ENCODE measurements at places on chromosomes 6 and 20. TPM values are rescaled to one million over a fixed set of nuclear protein-coding genes. Genes with fewer than 3 reads are reported as not detected.

GRCh38 chr6:16816891-16817290 is 55.6 kb upstream of the ATXN1 start:
- DNase-seq = no peak

DNA sequence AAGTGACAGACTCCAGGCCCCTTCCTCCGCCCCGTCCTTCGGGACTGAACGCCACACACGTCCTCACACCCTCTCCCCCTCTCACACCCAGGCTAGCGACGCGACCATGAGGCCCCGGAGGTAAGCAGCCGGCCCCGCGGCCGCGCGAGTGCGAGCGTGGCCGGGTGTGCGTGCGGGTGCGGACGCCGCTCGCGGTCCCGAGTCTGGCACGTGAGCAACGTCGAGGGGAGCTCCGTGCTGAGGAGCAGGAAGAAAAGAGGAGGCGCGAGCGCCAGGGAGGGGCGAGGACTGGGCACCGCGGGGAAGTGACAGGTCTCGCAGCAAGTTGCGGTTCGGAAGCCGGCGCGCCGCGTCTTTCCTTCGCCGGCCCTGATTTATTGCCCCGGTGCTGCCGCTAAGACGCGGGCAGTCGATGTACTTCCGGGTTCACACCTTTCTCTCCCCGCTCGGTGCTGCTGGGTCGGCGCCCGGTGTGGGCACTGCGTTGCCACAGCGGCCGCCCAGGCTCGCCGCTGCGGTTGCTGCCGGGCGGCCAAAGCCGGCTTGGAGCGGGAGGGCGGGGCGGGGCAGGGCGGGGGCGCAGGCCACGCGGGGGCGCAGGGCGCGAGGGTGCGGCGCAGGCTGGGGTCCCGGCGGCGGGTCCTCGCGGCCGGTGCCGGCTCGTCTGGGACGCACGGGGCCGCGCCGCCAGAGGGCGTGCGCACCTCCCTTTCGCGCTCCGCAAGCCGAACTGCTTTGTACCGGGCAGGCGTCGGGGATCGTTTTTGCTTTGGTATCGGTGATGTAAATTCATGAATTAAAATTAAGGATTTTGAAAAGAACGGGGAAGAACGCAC is 15.8 kb upstream of the LIN28B start:
- DNase-seq = no peak

DNA sequence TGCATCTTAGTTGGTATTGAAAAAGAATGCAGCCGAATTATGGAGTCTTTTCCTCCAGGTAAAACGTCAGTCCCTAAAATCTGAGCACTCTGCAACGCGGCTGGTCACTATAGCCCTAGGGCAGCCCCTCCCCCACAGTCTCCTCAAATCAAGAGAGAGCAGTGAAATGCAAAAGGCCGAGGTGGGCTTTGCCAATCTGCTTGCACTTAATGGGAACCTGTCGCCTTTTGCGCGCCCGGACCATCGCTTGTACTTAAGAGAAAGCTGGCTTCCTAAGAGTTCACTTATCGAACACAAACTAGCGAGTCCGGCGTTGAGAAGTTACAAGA is 447 bp downstream of the MCM3 start:
- DNase-seq = peak; percentile 68

DNA sequence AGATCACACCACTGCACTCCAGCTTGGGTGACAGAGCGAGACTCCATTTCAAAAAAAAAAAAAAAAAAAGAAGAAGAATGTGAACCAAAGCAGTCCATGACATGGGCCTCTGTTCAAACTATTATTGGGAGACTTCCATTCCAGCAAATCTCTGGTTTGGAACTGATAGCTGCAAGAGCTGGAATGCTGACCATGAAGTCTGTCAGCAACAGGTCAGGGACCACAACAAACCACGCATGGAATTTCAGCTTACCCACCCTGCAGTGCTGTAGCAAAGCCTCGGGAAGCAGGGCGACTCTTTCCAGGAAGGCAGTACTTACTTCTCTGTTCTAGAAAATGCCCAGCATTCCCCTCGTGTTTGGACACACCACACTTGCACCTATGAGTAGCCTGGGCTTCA is 34.1 kb upstream of the TBC1D7 start:
- no peak for DNase-seq

DNA sequence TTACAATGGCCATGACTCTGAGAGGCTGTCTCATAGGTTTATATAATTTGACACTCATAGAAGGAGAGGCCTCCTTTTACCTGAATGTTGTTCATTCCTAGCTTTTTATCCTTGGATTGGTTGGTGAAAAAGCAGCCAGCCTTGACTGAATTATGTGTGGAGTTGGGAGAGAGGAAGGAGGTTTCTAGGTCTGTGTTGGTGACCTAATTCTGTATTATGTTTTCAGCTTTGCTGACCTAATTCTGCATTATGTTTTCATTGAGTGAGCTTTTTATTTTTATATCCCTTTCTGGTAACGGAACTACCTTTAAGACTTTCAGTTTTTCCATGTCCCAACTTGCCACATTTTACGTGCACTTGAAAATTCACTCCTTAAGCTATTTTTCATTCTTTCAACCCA is 59.1 kb upstream of the RNF144B start:
- no peak for DNase-seq

DNA sequence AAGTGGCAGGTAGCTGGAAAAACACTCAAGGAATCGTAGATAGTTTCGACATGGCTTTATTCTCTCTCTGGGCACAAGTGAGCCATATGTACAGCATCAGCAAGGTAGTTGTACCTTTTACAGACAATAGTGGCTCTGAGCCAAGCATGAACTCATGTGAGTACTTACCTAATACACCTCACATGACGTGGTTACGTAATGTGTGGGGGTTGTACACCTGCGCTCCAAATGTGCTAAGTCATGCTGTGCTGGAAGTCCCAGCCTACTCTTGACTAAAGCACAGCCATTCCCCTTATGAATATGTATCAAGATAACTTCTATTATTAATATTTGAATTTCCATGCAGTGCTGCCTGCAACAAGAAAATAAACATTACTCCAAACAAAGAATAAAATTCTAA is 78.8 kb upstream of the HMGN3 start:
- DNase-seq = no peak

DNA sequence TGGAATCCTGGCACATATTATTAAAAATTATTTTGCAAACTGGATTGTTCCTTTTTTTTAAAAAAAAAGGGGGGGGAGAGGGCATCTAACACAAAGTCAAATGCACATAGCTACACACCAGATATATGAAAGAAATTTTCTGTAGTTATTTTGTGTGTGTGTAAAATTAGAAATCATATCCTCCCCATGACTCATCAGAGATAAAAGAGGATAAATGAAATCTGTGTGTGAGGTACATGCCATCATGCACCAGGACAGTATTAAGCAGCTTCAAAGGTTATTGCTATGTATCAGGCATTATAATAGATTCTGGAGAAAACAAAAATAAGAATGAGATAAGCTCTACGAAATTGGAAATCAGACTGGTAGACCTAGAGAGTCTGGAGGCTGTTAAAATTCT is 5.2 kb downstream of the BTBD9 start:
- no peak for DNase-seq

STX11 gene
- total RNA-seq = 4.3 TPM

GRCh38 chr6:7540595-7540994 is 876 bp upstream of the DSP start:
- DNase-seq = no peak

- DNase-seq = no peak
Measured at GRCh38 chr20:1871807-1872458, 23.3 kb upstream of the SIRPA start.

DNA sequence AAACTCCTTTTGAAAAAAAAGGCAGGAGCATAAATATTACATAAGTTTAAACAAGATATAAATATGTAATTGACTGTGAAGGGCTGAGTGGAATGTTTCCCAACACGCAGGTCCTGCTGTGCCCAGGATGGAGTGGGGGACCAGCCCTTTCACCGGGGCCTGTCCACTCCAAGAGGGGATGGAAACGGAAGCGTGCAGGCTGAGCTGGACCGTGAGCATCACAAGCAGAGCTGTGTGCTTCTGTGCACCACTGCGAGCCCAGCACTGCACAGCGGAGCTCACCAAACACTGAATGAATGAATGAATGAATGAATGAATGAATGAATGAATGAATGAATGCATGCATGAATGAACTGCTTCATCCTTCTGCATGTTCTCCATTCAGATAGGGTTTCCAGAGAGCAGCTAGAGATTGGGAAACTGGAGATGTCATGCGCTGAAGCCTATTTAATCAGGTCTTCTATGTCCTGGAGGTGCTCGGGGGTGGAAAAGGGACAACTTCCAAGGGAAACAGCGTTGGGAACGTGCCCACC is 157.7 kb downstream of the ANKRD60 start:
- no peak for DNase-seq

CST2 gene
- not detected for total RNA-seq

DNA sequence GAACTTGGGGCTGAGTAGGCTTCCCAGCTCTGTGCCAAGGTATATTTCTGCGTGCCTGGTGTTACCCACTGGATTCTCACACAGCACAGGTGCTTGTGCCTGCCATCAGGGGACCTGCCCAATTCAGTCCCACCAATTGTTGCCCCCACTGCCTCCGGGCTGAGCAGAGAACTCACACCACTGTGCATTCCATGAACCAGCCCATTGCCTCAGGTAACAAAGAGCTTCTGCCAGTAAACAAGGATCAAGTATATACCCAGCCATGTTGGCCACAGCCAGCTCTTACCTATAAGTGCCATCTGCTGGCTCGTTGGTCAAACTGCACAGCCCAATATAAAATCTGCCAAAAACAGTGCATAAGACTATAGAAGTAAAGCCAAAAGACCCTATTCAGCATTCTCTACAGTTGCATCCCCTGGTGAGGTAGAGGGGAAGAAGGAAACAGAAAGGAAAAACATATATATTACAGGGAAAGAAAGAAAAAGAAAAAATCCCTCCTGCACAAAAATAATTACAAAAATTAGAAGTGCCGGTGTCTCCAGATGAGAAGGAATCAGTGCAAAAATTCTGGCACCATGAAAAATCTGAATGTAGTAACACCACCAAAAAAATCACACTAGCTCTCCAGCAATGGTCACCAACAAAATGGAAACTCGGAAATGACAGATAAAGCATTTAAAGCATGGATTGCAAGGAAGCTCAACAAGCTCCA is 241.4 kb downstream of the IBTK start:
- no peak for DNase-seq

DNA sequence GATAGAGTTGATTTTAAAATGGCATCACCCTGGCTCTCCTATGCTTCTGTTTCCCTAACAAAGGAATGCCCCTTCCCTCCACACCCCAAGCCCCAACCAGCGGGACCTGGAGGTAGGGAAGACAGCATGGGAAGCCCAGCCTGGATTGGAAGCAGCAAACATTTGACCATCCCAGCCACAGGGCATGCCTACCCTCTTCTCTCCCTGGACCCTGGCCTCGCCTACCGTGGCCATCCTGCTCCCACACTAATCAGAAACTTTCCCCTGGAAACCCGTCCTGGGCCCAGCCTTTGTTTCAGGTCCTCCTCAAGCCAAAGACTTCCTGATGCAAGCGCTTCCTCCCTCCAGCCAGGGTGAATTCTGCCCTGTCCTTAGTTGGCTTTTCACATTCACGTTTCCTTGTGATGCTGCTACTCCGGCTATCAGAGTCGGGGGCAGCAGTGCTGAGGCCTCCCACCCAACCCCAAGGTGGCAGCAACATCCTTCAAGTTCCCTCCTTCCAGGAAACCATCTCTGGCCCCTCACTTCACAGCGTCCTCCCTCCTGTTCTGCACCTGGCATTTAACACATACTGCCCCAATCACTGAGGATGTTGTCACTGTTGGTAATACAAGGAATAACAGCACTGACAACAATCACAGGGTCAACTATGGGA is 18.2 kb upstream of the ANGPT4 start:
- DNase-seq = no peak

DNA sequence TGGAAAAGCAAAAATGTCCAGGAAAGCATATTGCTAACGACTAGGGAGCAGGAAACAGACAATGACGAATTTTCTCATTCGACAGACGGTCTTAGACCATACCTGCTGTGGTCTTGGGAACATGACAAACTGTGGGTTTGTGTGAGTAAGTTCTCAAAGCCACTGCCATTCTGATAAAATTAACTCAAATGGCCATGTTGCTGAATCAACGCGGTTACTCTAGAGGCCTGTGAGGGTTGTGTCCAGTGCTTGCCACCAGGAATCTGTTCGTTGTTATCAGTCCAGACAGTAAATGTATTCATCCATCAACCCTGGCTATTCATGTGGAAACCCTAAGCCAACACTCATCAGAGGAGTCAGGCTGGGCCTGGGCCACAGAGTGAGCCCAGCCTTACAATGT is 124.3 kb downstream of the MYLK4 start:
- no peak for DNase-seq

GRCh38 chr6:379410-380181 is 12.0 kb upstream of the IRF4 start:
- DNase-seq = no peak

- no peak for DNase-seq
Measured at GRCh38 chr20:53652090-53652858, 58.6 kb upstream of the ZNF217 start.

GRCh38 chr20:35698298-35699126 is 640 bp downstream of the NFS1 start:
- DNase-seq = peak; percentile 53

PTPRK gene
- total RNA-seq = 46.7 TPM

DNA sequence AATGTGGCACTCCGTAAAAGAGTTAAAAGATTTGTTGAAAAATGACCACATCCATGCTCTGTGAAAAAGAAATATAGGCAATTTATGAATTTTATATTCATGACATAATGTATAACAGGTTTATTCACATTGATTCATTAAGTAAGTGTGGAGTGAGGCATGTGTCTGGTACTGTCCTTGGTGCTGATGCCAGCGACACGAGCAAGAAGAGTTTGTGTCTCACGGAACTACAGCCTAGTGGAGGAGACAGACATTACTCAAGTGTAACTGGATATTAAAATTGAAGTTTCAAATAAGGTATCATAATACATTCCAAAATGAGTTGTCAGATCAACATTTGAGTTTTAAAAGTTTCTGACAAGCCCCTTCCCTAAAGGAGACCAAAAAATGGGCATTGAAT is 158.2 kb upstream of the PRND start:
- DNase-seq = no peak

DNA sequence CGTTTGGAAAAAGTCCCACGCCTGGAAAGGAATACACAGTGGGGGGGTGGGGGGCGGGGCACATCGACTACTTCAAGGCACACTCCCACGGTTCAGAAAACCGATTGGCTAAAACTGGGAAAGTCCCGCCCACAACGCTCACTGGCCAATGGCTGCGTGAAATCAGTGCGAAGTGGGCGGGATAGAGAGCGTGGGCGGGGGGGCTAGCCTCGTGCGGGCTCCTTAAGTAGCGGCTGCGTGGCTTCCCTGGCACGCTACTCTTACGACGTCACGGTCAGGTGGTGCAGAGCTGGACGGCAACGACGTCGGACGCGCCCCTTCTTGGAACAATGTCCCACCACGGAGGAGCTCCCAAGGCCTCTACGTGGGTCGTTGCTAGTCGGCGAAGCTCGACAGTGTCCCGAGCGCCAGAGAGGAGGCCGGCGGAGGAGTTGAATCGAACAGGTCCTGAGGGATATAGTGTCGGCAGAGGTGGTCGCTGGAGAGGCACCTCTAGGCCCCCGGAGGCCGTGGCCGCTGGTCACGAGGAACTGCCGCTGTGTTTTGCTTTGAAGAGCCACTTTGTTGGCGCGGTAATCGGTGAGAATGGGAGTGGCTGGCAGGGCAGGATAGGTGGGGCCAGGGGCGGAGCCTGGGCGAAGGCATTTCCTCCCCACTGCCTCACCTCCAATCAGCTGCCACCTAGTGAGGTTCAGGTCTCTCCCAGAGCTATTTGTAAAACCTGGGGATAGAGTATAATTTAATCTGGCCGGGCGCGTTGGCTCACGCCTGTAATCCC is at the start of gene DDX43:
DDX43 (plus strand) TSS at position 252 of the 778 bp plus-strand sequence; CDS start at position 330, 78 bp downstream.
- peak; percentile 80 for DNase-seq

Measured in sigmoid colon (tissue), 7 donors.